ENCODE measurements at places on chromosomes 13 and 19.
A peak's percentile ranks its signal among the peaks of the same experiment; 100 is the strongest.

DNA sequence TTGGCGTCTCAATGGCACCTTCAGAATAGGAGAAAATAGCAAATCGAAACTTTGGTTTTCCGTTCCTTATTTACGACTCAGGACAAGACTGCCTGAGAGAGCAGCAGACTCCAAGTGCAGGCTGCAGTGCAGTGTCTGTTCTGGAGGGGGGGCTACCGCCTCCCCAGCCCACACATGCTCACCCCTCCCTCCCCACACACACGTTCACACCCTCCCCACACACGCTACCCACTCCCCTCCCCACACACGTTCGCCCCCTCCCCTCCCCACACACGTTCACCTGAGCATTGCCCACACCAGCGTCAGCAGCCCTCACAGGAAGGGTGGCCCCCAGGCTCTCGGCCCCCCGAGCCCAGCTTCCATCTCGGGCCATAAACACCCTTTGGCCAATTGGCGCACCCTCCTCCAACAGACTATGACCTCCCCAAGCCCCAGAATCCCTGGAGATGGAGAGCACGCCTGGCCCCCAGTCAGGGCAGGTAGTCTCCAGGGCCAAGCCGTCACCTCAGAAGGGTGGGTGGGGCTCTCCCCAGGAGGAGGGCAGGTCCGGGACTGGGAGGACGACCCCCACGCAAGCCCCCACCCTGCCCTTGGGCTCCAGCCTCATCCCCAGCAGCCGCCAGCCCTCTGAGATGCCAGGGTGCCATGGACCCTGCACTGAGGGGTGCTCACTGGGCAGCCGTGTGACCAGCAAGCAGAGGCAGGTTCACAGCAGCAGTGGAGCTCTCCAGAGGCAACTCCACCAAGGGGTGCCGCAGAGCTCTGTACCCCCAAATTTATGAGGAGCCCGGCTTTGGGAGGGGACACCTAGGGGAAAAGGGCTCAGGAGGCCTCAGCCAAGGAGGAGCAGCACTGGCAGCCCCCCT lies 27.5 kb downstream of the RASA3 start:
- peak; percentile 11 for DNase-seq

DNA sequence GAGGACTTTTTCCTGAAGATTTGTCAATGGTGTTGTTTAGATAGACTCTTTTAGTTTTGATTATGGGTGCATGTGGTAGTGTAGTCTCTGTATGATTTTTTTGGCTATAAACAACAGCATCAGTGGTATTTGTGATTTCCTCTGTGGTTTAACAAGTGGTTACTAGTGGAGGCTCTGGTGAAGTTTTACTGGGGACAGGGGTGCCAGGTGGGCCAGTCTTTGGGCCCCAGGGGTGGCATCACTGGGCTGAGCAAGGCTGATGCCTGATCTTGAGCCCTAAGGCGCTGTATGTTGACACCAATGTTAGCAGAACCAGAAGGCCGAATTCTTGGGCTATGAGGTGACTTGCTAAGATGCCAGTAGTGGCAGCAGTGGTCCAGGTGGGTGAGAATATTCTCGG lies 811.4 kb downstream of the DACH1 start:
- DNase-seq: no peak

DNA sequence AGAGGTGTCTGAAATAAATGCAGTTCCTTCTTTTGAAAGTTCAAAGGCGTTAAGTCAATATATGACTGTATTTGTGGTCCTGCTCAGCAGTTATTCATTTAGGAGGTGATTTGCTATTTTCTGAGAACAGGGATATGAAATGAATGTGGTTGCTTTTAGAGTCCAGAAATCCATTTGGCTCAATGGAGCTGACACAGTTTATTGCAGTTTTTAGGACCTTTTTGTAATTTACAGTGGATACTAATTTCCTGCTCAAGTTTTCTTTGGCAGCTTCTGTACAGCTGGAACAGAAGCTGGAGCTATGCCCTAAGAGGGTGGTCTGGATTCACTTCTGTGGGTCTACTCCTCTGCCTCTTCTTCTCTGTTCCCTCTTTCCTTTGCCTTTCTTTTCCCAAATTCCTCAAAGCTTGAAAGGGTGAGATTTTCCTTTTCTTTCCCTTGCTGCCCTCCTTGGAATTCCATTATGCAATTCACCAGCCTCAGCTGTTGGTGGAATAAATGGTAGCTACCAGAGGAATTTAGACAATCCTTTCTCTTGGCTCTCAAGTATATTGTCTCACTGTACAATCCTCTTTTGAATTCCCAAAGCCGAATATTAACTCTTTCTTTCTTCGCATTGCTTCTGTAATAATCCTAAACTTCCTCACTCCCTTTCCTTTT lies 39.9 kb downstream of the ITGBL1 start:
- no peak for DNase-seq

DNA sequence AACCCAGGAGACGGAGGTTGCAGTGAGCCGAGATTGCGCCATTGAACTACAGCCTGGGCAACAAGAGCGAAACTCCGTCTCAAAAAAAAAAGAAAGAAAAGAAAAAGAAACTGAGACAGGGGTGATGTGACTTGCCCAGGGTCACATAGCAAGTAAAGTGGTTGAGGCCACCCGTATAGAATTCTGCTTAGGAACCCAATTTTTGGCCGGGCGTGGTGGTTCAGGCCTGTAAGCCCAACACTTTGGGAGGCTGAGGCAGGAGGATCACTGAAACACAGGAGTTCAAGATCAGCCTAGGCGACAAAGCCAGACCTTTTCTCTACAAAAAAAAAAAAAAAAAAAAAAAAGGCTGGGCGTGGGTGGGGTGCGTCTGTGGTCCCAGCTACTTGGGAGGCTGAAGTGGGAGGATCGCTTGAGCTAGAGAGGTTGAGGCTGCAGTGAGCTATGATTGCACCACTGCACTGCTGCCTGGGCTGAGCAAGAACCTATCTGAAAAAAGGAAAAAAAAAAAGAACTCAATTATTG lies 1.3 kb downstream of the SNRPA start:
- DNase-seq: no peak

- DNase-seq: no peak
These were observed 21.7 kb downstream of the MAU2 start for GRCh38 chr19:19342086-19343015.

DNA sequence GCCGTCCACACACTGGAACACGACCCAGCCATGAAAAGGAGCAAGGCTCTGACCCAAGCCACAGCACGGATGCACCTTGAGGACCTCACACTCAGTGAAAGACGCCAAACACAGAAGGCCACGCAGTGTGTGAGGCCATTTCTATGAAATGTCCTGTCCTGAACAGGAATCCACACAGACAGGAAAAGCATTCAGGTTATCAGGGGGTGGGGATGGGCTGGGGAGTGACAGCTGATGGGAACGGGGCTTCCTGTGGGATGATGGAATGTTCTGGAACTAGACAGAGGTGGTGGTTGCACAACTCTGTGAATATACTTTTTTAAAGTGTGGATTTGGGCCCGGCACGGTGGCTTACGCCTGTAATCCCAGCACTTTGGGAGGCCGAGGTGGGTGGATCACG lies 30.6 kb downstream of the GPX4 start:
- DNase-seq: no peak

Measured in tibial nerve (tissue), 4 donors.